Right lobe of liver (tissue), 6 donors: ENCODE measurements at places on chromosomes 3 and 15. TPM values are rescaled to one million over a fixed set of nuclear protein-coding genes. Genes with fewer than 3 reads are reported as not detected.

Gene GPR156
- total RNA-seq, result not detected

GRCh38 chr3:190261740-190262139 is 60.5 kb downstream of the CLDN1 start:
- no peak for DNase-seq

DNA sequence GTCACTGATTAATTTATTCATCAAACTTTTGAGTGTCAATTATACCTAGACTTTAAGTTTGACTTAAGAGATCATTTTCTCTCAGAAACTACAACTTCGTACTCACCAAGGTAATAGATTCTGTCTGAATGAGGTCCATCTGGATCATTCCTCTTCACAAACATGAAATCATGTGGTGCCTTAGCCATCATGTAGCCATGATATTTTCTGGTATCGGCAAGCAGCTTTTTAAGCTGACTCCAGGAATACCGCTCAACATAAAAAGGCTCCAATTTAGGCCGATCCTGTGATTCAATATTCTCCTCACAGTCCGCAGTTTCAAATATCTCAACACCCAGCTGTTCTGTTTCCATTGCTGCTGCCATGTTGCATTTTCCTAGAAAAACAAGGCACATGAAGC is 5.3 kb downstream of the DPP8 start:
- no peak for DNase-seq

GRCh38 chr3:79473993-79474392 is 293.8 kb downstream of the ROBO1 start:
- no peak for DNase-seq
